ENCODE measurements at places on chromosomes 16 and 17.
A peak's percentile ranks its signal among the peaks of the same experiment; 100 is the strongest.

DNA sequence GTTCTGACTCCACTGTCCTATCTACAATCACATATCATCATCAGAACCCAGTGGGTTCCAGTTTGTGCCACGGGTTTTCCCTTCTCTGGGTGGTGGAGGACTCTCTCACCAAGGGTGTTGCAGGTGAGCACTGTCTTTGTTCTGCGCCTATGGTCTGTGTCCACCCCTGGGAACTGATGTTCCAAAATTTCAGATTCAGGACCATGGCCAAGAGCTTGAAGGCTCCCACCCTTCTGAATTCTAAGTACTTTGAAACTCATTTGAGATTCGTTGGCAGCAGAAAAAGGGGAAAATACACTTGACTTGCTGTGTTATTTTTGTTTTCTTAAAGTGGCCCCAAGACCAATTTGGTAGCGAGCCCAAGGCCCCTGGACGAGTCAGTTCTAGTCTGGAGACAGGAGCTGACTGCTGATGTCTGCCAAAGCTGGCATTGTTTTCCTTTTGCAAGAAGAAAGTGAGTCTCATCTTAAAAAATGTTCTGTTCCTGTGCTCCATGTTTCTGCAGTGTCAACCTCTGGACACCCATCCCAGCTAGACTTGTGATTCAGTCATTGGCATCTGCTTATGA is 310.9 kb downstream of the HAPSTR1 start:
- no peak for DNase-seq

GRCh38 chr17:68085771-68086381 is 50.3 kb downstream of the KPNA2 start:
- peak; percentile 35 for DNase-seq

- no peak for DNase-seq
Measured at GRCh38 chr16:30867747-30868146, 26.1 kb downstream of the BCL7C start.

DNA sequence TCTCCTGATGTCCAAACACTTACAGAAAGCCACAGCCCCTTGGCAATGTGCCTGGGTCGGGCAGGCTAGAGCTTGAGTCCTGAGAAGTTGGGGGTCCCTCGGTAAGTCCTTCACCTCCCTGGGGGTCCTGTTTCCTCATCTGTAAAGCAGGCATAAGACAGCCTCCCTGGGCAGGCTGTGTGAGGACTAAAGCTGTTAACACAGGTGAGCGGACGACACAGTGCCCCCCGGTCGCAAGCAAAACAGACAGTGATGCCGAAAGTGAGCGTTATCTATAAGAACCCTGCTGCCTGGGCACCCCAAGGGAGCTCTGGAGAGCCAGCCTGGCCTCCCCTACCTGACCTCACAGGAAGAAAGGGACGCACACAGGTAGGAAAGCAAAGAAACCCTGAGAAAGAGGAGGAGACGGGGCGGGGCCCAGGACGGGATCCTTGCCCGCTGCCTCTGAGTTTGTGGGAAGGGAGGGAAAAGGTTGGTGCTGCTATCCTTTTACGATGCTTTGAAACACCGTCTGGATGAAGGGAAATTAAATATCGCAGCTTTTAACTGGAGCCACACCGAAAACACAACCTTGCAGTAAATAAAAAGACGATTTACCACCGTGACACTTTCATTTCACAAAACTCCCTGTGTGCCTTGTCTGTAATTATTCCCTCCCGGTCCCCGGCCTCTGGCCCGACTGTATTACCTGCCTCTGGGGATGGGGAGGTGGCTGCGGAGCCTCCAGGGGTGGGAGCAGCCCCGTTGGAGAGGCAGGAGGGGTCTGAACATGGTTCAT is 67.1 kb downstream of the ENGASE start:
- no peak for DNase-seq

DNA sequence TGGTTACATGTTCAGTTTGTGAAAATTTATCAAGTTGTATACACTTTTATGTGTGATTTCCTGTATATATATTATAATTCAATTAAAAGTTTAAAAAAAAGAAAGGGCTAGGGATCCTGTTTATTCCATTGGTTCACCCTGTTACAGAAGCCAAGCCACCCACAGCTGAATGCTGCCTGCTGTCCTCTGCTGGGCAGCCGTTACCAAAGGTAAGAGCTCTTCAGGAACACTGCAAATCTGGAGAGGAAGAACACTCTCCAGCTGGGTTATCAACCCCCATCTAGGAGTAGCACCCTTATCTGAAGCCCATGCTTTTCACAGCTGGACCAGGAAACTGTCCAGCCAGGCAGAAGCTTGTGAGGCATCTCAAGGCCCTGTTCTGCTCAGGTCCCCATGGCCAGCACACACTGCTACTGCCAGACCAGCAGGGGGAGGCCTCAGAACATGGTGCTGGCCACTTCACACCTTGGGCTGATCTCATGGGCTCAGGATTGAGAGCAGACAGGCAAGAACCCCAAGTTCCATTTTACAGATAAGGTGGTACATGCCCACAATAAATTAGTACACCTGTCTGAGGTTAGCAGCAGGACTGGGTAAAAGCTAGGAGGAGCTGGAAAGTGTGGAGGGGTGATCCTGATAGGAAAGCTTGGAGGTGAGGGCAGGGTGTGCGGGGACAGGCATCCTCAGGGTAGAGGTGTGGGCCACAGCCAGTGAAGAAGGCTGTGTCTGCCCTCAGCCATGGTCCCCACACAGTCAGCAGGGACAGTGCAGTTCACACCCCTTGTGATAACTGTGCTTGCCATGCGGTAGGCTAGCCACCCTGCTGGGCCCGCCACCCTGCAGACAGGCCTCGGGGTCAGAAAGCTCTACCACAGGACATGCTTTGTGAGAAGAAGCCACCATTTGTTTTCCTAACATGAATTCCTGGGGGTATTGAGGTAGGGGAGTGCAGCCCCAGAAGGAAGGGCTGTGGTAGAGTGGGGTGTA is 54.3 kb upstream of the SREBF1 start:
- peak; percentile 51 for DNase-seq

DNA sequence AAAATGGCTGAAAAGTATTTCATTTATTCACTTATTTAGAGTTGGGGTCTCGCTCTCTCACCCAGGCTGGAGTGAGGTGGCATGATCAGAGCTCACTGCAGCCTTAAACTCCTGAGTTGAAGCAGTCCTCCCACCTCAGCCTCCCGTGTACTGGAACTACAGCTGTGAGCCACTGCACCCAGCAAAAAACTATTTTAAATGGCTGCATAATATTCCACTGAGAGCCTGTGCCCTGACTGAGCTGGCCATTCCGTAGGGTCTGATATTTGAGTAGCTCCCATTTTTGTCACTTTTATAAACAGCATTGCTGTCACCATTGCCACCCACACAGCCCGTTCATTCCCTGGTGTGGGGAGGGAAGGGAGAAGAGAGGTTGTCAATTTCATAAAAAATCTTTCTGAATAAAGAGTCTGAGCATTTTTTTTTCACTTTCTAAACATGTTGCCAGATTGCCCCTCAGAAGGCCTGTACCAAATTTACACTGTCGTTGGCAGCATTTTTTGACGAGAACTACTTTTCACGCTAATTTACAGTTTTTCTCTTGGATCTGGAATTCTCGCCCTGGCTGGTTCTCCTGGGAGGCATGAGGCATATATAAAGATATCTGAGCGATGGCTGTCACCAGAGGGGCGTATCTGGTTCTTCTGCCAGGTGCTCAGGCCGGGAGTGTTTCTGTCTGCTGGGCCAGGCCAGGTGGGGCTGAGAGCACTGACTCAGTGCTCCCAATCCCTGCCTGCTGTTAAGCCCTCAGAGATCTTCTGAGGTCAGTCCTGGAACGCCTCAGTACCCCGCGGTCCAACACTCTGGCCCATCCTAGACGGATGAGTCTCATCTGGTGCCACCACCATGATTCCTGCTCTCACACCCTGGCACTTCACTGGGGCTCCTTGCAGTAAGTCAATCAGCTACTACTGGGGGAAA is 7.2 kb upstream of the KIFC3 start:
- DNase-seq: no peak

- no peak for DNase-seq
Measured at GRCh38 chr16:89646906-89647305, 10.6 kb downstream of the CHMP1A start.

DNA sequence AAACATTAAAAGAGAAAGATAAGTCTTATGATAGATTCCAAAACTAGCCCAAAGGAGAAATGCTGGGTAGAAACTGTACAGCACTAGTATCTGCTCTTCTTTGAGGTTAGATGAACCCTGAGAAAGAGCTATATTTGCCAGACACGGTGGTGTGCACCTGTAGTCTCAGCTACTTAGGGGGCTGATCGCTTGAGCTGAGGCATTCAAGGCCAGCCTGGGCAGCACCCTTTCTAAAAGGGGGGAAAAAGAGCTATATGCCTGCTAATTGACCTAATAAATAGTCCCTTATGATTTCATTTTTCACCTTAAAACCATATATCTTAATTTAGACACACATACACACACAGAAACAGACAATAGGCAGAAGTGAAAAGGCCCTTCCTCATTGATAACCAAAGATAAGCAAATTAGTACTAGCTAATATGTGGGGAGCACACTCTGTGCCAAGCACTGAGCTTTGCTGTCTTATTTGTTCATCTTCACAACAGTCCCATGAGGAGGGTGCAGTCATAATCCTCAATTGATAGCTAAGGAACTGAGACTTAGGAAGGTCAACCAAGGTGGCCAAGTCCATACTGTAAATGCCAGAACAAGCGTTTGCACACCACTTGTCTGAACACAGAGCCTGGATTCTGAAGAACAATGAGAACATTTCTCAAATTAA is 56.6 kb upstream of the NLK start:
- DNase-seq: no peak

- DNase-seq: no peak
Measured at GRCh38 chr17:75086496-75087181, 1.1 kb upstream of the SLC16A5 start.

- peak; percentile 71 for DNase-seq
Measured at GRCh38 chr16:11328172-11329070, 16.8 kb upstream of the RMI2 start.

DNA sequence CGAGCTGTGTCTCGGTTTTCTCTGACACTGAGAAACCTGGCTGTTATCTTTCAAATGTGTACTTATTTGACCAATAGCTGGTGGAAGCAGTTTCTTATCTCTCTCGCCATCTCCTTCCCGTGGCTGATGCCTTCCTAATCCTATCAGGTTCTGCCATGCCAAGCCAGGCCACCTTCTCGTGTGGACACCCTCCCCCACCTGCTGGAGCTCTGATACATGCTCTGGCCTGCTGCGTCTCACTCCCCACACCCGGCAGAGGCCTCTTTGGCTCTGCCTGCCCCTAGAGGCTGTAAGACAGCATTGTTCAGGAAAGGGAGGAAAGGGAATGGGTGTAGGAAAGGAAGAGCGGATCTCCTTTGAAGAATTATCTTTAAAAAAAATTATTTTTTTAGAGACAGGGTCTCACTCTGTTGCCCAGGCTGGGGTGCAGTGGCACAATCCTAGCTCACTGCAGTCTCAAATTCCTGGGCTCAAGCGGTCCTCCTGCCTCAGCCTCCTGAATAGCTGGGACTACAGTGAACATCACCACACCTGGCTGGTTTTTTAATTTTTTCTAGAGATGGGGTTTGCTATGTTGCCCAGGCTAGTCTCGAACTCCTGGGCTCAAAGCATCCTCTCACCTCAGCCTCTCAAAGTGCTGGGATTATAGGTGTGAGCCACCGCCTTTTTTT is 7.5 kb upstream of the ARMC5 start:
- no peak for DNase-seq

GRCh38 chr17:70161519-70161918 is 7.8 kb upstream of the KCNJ2 start:
- DNase-seq: no peak

GRCh38 chr16:66473654-66474519 is 46.8 kb downstream of the BEAN1 start:
- no peak for DNase-seq

DNA sequence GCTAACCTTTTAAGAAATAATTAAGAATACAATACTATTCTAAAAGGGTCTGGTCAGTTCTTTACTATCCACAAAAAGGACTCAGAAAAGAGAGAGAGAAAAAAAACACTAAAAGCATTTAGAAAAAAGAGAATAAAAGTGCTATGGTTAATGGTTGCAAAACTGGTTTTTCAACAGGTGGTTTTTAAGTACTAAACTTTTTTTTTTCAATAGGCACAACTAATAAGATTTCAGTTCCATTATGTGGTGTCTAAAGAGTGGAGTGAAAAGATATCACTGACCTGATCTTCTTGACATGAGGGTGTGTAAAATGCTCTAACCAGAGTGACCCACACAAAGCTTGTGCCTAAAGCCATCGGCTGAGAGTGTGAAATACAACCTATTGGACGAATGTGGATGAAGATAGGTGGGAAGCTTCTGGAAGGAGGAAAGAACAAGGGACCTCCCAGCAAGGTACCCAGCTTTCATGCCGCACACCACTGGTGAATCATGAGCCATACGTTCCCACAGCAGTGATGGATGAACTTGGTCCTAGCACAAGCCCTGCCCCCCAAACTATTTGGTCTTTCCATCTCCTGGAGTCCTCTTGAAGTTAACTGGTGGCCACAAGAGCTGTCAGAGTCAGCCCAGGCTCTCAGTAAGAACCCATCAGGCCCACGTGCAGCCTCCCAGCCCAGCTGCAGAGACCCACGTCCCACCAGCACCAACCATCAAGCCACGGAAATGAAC is 103.0 kb downstream of the ZFHX3 start:
- no peak for DNase-seq

DNA sequence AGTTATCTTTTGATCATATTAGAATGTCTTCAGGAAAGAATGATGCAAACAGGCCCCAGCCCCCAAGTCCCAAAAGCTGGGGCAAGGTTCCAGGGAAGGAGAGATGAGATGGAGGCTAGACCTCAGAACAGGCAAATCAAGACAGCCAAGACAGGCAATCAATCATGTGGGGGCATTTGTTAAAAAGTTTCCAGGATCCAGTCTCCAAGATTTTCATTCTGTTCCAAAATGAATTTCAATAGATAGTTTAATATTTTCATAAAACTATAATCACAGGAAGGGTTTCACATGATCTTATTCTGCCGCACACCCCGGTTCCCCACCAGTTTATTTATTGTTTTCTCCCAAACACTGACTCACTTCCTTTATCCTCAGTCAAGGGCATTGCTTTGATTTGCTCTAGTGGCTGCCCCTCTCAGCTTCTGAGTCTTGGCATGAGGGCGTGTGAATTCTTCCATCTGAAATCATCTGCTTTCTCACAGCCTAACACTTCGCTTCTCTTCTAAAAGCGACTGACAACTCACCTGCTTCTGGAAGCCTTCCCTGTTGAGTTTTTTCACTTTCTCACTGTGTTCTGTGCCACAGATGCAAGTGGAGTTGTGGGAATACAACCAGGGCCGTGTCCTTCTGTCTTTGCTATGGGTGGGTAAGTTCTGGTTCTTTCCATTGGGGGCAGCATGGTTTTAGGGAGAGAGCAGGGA is 12.2 kb upstream of the TERF2 start:
- peak; percentile 16 for DNase-seq

- DNase-seq: no peak
Measured at GRCh38 chr17:47203984-47204721, 5.0 kb upstream of the MYL4 start.

- DNase-seq: no peak
Measured at GRCh38 chr17:62206550-62206949, 141.5 kb upstream of the MED13 start.

GRCh38 chr16:89201439-89202377 is 1.4 kb upstream of the SLC22A31 start:
- DNase-seq: peak; percentile 40

GRCh38 chr16:67100569-67101310 is 9.0 kb upstream of the PHAF1 start:
- DNase-seq: no peak

GRCh38 chr17:27878776-27879562 is 14.2 kb downstream of the LYRM9 start:
- no peak for DNase-seq

GRCh38 chr16:31109622-31110021 is 1.4 kb downstream of the BCKDK start:
- no peak for DNase-seq
